Kidney tubule cell (primary cell): ENCODE measurements at places on chromosomes 3 and 15.

- no peak for DNase-seq
Measured at GRCh38 chr3:43013743-43014155, 34.6 kb downstream of the GASK1A start.

- DNase-seq, result no peak
Measured at GRCh38 chr3:48140936-48141603, 47.1 kb downstream of the CDC25A start.

DNA sequence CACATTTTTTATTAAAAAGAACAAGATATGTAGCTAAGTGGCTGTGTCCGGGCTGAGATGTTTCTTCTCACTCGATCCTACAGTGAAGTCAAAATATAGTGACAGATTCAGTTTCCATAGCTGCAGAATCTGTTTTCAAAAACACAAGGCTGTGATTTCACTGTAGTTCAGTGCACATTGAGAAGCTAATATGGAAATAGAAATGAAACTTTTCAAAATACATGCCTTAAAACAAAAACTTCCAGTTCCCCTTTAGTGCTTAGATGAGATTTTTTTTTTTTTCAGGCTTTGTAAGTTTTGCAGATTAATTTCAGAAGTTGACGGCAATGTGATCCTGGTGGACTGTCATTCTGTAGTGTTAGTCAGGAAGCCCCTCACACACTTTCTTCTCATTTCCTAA, 23.8 kb upstream of the TRAK1 start:
- DNase-seq, result no peak

GRCh38 chr3:19644405-19644804, 289.6 kb downstream of the EFHB start:
- no peak for DNase-seq

DNA sequence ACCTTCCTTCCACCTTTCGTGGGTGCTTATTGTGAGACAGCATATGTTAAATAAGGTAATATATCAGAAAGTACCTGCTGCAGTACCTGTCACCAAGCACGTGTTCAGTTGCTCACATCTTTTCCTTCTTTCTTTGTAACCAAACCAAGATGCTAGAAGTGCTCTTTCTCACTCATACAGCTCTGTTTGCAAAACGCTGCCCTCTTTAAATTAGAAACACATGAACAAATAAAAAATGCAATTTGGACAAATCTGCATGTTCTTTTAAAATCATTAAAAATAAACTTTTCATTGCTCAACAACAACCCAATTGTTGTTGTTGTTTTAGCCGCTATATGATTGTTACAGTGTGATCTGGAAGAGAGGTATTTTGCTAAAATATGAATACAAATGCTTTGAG, 193.5 kb upstream of the ZBTB20 start:
- no peak for DNase-seq
